ENCODE measurements at places on chromosomes 12 and 14. TPM values are rescaled to one million over a fixed set of nuclear protein-coding genes. Genes with fewer than 3 reads are reported as not detected.
A peak's percentile ranks its signal among the peaks of the same experiment; 100 is the strongest.

- no peaks in the 10 kb centered on the region for H3K27me3 ChIP-seq
- DNase-seq: no peak
- H3K36me3 ChIP-seq: no peaks in the 10 kb centered on the region
- no peak overlapping the region for H3K27ac ChIP-seq
These were observed 61.1 kb downstream of the RIMBP2 start for GRCh38 chr12:130655010-130655409.

KCNA5 gene
- not detected for total RNA-seq

GUCY2C gene
- not detected for total RNA-seq

DNA sequence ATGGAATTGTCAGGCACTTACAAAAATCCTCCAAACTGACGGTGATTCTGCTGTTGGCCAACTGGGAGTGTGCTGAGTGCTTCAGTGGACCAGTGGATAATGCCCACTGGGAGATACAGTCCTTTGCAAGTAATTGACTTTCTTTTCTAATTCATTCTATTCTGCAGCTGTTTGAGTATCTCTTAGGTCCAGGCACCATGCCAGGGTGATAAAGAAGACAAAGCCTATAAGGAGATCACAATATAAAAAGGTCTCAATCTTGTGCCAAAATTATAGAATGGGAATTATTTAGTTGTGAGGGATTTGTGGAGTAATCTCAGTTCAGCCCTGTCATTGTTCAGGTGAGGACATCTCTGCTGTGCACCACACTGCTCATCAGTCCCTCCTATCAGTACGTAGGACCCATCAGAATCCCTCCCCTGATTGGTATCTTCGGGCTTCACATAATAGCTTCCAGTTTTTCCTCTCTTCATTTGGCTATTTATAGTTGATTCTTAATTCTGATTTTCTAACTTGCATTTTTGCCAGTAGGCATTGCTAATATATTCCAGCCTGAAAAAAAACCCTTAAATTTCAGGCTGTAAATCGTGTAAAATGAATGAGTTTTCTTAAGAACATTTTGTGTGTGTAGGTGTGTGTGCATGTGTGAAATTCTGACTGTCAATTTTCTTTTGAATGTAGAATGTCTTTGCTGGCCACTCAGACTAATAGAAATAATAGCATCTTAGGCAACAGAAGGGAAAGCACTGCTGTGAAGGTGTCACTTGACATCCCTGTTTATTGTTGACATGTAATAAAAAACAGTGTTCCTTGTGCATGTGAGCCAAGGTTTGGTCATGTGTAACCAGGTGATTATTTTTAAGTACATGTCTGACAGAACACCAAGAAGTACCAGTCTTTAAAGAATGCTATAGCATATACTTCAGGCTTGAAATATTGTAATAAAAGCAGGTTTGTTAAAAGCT is 457.6 kb upstream of the RGS6 start:
- H3K4me1 ChIP-seq: peaks cover 26% of the 10 kb centered on the region
- no peak overlapping the region for H3K27ac ChIP-seq
- no peaks in the 10 kb centered on the region for H3K27me3 ChIP-seq
- no peak for DNase-seq
- no peaks in the 10 kb centered on the region for H3K36me3 ChIP-seq

GRCh38 chr14:20522332-20522731 is 17.0 kb downstream of the RNASE10 start:
- no peaks in the 10 kb centered on the region for H3K36me3 ChIP-seq
- H3K4me3 ChIP-seq: no peak overlapping the region
- H3K27me3 ChIP-seq: peaks cover 3% of the 10 kb centered on the region
- no peaks in the 10 kb centered on the region for H3K4me1 ChIP-seq
- no peak overlapping the region for H3K27ac ChIP-seq

DNA sequence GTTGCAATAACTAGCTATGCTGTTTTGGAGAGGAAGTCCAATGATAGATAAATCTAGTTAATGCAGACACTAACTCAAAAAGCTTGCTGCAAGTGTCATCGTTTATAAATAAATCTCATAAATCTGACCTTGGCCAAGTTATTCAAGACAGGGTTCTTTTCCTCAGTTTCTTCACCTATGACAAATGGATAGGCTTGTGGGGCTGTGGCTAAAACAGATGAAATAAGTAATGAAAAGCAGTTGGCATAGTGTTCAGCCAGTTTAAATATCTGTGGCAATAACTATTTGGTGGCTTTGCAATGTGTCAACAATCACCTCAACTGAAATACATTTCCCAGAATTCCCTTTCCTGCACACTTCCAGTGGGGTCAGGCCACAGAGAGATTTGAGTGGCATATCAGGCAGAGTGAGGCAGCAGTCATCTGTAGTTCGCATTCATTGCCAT is 169.9 kb downstream of the DYRK2 start:
- no peaks in the 10 kb centered on the region for H3K4me1 ChIP-seq
- no peak overlapping the region for H3K4me3 ChIP-seq
- no peaks in the 10 kb centered on the region for H3K27me3 ChIP-seq
- no peak for DNase-seq
- H3K27ac ChIP-seq: no peak overlapping the region
- no peaks in the 10 kb centered on the region for H3K36me3 ChIP-seq

CRIP2 gene
- total RNA-seq: 83.9 TPM

FOXG1 gene
- total RNA-seq: not detected

PLEKHD1 gene
- total RNA-seq: 1.2 TPM

DNA sequence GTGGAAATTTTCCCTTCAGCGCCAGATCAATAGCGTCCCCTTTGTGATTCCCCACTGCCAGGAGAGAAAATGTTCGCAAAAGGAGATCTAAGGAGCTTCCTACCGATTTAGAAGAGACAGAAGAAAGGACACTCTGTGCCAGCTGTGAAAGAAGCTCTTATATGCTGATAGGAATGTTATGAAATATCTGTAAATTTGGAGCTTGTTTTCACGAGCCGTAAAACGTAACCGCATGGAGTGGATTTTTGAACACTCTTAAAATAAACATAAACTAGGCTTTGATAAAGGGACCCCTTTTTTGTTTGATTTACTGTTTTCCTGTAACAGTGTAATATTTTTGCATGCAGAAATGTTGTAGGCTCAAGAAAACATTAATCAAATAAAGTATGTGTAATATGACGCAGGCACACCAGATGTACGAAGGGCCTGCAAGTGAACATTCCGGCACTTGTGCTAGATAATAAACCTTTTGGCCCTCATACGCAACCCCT is 346.8 kb downstream of the ETNK1 start:
- H3K27ac ChIP-seq: no peak overlapping the region
- no peaks in the 10 kb centered on the region for H3K36me3 ChIP-seq
- no peaks in the 10 kb centered on the region for H3K27me3 ChIP-seq
- peaks cover 8% of the 10 kb centered on the region for H3K4me1 ChIP-seq
- no peak for DNase-seq

GCH1 gene
- 9.5 TPM for total RNA-seq

DNA sequence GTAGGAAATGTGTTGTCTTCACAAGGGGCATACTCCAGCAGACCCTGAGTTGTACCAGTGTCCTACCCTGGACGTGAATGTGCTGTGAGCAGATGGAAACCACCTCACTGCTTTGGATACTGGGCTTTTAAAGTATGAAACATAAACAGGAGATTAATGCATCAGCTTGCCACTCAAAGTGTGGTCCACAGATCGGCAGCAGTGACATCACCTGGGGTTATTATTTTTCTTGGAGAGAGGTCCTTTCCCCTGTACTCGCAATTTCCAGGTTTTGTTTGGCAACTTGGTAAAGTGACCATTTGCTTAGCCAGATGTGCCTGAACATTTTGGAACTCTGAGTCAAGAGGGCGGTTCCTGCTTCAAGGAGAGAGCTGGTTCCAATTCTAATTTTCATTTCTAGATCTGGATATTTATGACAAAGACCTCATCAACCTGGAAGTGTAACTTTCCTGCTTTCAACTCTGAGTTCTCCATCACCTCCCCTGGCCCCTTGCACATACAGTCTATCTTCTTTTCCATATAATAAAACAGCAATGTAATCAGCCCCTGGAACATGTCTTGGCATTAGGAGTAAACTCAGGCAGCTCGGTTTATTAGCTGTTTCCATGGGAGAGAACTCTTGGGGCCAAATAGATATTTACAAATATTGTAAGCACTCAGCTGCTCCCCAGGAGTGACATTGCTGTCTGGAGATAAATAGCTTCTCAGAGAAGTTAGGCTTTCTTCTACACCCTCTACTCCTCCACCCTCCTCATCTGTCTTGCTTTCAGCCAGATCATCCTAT is 237.0 kb upstream of the TBX3 start:
- H3K4me3 ChIP-seq: no peak overlapping the region
- H3K27me3 ChIP-seq: no peaks in the 10 kb centered on the region
- H3K4me1 ChIP-seq: no peaks in the 10 kb centered on the region
- DNase-seq: no peak

B4GALNT1 gene
- 0.48 TPM for total RNA-seq

DNA sequence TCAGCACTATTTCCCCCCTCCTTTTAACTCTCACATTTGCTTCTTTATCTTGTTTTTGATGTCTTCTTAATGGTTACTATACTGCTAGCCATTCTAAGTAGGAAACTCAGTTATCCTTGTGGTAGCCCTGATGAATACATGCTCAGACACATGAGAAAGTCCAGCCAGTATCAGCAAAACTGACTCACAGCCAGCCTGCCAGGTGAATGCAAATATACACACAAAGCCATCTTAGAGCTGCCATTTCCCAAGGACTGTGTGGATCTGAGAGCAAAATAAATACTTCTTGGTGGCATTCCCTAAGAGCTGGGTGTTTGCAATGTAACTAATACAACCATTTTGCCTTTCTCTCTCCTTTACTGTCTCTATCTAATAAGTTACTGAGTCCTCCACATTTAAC is 455.2 kb downstream of the CCER1 start:
- H3K4me1 ChIP-seq: no peaks in the 10 kb centered on the region
- no peak for DNase-seq
- no peaks in the 10 kb centered on the region for H3K36me3 ChIP-seq
- no peak overlapping the region for H3K4me3 ChIP-seq
- no peaks in the 10 kb centered on the region for H3K27me3 ChIP-seq

- no peak overlapping the region for H3K4me3 ChIP-seq
- no peaks in the 10 kb centered on the region for H3K4me1 ChIP-seq
- H3K27me3 ChIP-seq: no peaks in the 10 kb centered on the region
- no peak overlapping the region for H3K27ac ChIP-seq
- no peaks in the 10 kb centered on the region for H3K36me3 ChIP-seq
These were observed 45.9 kb downstream of the SLC17A8 start for GRCh38 chr12:100402763-100403162.

- H3K27me3 ChIP-seq: no peaks in the 10 kb centered on the region
- H3K4me1 ChIP-seq: peaks cover 35% of the 10 kb centered on the region
- peaks cover 11% of the 10 kb centered on the region for H3K36me3 ChIP-seq
- H3K27ac ChIP-seq: peak overlapping the region; percentile 77
These were observed 208.7 kb upstream of the BCL2L14 start for GRCh38 chr12:11861864-11862600.

DNA sequence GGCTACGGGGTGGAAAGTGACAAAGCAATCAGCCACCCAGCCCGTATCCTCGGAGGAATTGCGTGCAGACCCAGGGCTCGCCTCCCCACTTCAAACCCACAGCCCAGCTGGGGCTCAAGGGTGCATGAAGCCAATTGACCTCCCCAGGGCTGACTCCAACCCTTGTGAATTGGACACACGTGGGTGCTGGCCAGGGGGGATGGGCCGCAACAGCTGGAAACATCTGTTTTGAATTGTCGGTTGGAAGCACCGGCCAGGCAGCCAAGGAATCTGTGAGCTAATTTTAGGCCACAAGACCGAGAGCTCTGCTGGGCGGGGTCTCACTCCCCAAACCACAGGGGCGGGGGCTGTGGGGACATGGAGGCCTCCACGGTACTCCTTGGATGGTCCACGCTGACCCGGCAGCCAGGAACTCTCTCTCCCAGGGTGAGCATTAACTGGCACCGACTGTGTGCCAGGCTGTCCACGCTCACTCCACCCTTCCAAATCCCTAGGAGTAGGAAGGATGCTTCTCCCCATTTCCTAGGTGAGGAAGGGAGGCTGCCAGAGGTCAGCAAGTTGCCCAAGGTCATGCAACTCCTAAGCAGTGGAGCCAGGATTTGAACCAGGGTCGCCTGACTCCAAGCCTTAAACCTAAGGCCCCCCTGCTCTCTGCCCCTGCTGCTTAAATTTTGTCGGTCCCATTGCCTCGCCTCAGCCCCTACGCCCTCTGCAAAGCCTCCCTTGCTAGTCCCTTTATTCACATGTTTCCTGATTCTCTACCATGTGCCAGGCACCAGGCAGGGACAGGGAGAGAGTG is 11.9 kb upstream of the TMEM119 start:
- H3K4me3 ChIP-seq: no peak overlapping the region
- H3K27me3 ChIP-seq: no peaks in the 10 kb centered on the region
- no peaks in the 10 kb centered on the region for H3K36me3 ChIP-seq
- H3K4me1 ChIP-seq: peaks cover 7% of the 10 kb centered on the region
- peak; percentile 88 for DNase-seq

TMPRSS12 gene
- not detected for total RNA-seq

Data from suprapubic skin (tissue), 4 donors.